Activated naive CD4-positive, alpha-beta T cell treated with anti-CD3 and anti-CD28 coated beads for 36 hours (primary cell): ENCODE measurements at places on chromosomes 6 and 20.

DNA sequence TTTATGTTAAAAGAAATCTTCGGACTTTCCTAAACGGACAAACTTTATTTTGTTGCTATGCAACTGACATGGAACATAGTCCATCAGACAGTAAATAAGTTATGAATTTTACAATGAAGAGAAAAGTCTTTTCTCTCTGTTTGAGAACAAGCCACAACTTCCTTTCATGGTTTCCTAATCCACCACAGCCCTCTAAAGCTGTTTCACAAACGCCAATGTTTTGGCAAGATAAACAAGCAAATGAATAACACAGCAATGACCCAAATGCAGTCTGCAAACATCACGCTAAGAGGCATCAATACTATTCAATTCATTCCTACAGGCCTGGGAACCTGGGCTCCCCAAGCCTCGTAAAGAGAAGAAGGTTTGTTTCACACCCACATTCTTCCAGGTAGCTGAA is 60.4 kb downstream of the HAO1 start:
- no peak for DNase-seq

DNA sequence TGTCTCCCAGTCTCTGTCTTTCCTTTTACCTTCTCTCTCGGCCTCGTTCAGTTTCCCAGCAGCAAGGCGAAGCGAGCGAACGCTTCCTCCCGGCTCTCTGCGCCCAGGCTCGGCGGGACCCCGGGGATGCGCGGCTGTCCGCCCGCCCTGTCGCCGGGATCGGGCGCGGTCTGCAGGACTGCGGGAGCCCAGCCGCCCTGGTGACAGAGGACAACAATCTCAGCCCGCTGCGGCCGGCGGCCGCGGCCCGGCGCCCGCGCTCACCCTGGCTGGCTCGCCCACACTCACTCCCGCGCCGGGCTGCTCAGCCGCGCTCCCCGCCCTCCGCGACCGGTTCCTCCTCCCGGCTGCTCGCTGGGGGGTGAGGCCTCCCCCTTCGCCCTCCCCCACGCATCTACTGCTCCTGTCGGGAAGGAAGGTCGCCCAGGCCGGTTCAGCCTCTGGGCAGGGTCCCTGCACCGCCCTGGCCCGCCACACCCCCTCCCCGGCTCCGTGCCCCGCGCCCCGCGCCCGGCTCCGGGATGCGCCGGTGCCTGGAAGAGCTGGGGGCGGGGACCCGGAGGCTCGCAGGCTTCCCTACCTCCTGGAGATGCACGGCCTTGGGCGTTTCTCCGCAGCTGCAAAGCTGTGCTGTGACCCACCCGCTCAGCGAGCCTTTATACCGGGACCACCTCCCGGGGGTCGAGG is 410 bp downstream of the SYNE1 start:
- DNase-seq = no peak

DNA sequence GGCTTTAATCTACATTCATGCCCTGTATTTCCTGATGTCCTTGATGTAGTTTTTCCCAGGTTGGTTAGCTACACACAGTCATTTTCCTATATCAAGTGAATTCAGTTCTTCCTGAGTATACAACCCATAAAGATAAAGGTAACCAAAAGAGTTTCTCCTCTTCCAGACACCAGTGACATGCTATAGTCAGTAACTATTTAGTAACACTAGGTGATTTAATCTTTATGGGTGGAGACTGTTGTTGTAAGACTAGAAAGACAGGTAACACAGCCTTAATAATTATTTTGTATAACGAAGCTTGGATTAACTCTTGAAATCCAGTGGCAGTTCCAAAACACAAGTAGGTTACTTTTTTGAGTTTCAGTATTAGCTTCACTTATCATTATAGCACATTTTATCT is 17.6 kb downstream of the MCUR1 start:
- DNase-seq = no peak

DNA sequence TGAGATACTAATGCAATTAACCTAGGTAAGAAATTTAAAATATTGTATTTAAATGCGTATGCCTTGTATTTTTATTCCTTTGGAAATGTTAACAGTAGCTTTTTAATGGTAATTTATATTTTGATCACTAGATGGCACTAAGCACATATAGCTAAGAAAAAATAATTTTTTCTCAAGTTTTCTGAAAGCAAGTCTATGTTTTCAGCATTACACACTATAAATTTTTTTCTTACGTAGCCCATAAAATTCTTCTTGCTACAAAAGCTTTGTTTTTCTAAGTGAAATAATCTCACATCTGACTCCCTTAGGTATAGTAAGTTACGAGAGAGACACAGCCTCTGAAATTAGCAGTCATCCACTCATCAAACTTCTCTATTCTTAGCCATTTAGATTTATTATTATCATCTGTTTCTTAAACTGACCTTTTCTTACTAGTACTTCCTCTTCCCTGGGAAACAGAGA is 35.7 kb downstream of the TSPYL4 start:
- DNase-seq = no peak

DNA sequence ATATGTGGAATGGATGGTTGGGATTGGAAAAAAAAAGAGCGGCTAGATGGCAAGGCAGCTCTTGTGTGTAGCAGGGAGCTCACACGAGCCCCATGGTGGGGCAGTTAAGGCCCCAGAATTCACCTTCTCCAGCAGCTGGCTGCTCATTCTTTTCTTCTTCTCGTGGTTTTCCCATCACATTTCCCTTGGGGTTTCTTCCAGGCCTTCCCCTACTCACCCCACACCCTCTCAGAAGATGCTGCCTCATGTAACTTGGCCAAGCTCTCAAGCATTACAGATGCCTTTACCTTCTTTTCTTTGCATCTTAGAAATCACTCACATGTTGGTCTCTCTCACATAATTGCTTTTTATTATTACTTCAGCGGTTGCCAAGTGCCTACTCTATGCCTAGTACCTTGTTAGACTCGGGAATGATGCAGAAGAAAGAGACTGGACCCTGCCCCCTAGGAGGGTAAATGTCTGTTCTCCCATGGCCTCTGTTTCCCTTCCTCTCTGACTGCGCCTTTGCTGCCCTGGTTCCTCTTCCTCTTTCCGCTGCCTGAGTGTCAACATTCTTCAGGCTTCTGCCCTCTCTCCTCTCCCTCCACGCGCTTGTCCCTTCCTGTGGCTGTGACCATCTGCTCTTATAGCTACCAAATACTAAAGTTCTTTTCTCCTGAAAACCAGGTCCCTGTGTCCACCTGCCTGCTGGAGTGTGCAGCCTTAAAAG is 28.6 kb downstream of the PPARD start:
- DNase-seq = no peak
